ENCODE measurements at places on chromosomes 4 and X.
A peak's percentile ranks its signal among the peaks of the same experiment; 100 is the strongest.

DNA sequence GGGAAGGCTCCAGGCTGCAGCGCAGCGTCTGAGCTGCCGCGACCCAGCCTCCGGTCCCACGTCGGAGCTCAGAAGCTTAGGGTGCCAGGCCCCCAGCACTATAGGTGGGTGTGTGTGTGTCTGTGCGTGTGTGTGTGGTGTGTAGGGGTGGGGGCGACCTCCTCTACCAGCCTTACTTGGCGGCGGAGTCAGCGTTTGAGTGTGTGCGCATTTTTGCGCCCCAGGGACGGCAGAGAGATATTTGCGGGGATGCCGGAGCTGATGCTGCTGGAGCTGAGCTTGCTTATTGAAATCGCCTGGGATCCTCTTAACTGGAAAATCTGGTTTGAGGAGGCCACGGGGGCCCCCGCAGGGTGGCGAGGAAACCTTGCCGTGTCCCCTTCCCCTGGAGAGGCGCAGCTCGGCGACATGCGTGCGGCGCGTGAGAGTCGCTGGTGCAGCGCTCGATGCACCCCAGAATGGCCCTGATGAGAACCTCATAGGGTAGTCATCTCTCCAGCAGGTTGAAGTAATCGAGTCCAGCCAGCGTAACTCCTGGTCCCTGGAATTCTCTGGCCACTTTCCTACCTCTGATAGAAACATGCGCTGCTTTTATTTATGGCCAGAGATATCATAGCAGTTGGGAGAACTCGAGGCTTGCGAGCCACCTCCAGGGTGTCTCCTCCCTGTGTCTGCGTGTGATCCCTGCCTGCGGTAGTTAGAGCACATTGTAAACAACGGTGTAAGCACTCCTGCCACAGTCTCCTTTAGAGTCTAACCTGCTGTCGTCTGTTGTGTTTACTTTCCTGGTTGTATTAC, 2.7 kb downstream of the ADGRL3 start:
- DNase-seq: no peak

GRCh38 chr4:120435179-120435578, 368.5 kb upstream of the MAD2L1 start:
- DNase-seq: no peak

GRCh38 chrX:9671998-9672397, 93.6 kb downstream of the GPR143 start:
- no peak for DNase-seq

DNA sequence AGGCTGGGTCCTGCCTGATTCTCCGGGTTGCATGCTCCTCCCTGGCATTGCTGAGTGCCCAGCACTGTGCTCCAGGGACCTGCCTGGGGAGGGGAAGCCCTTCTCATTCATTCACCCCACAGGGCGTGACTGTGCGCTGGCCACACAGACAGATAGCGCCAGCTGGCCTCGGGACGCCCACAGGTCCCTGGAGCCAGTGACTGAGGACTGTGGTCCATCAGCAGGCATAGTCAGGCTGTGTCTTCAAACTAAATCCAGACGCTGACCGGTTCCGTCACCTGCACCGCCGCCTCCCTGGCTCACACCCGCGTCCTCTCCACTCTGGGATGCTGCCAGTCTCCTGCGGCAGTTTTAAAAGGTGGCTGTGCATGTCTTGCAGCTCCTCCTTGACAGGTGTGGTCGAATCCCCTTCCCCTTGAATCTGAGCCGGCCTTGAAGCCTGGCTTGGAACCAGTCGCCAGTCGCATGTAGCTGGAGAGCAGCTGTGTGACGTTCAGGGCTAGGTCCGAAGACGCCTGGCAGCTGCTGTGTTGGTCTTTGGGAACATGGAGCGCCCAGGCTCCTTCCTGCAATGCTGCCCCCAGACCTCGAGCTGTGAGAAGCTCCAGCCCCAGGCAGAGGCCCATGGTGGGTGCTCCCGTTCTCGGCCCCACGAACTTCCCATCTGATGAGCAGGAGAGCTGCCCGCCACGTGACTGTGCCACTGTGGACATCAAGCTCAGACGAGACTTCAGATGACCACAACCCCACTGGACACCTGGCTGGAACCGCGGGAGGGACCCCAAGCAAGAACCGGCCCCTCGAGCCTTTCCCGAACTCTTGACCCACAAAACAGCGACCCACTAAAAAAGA, 94.1 kb downstream of the ADRA2C start:
- no peak for DNase-seq

DNA sequence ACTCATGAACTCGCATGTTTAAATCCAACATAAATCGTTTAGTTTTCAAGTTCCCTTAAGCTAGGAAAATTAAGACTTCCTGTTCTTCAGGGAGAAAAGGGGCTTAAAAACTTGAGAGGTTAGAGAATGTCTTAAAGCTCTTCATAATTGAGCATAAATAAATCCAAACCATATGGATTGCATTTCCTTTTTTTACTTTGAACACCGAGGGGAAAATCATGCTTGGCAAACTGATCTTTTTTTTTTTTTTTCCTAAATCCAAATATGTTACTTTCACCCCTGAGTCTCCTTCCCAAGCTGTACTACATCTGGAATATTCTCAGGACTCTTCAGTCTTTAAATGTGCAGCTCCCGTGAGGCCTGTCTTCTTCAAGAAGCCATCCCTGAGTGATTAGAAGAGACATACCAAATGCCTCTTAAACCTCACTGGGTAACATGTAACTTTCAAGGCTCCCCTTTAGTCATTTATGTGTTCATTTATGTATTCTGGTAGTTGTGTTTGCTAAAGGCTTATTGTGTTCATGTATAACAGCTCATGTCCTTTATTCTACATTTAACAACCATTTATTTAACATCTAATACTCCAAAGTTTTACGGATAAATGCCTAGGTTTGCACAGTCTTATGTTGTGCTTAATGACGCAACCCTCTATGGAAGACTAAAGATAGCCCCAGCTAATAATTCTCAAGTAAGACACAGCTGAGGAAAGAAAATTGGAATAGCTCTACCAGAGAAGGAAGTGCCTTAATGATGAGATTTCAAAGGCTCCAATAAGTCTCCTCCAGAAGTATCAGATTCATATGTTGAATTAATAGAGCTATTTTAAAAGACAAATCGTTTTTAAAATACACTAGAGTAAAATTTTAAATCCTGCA, 107.0 kb downstream of the AGTR2 start:
- DNase-seq: no peak

- no peak for DNase-seq
Observed at GRCh38 chr4:62402088-62402806, 1202.1 kb downstream of the ADGRL3 start.

DNA sequence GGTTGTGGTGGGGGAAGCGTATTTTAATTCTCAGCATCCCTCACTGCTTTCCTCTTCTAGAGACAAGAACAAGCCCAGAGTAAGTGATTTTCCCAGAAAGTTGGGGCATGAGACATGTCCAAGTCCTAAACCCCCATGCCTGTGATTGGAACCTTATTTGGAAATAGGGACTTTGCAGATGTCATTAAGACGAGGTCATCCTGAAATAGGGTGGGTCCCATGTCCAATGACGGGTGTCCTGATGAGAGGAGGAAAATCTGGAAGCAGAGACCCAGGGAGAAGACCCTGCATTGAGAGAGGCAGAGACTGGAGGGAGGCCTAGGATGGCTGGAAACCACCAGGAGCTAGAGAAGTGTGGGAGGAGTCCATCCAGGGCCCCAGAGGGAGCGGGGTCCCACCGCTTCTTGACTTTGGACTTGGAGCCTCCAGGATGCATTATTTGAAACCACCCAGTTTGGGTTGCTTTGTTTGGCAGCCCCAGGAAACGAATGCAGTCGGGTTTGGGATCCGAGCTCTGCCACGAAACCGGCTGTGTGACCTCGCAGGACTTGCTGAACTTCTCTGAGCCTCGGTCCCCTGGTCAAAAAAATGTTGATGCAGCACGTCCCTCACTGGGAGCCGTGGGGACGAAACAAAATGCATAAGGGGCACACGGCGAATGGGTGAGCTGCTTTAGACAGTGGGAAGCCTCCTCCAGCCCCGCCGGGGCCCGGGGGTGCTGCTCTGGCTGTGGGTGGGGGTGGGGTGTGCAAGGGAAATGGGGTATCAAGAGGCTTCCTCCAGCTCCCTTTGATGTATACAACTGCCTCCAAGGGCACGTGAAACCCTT, 113.9 kb downstream of the CPZ start:
- DNase-seq: peak; percentile 24

GRCh38 chr4:683982-684622, 4.8 kb downstream of the SLC49A3 start:
- no peak for DNase-seq

GRCh38 chrX:352582-353314, 34.0 kb downstream of the PPP2R3B start:
- DNase-seq: no peak

GRCh38 chr4:160810424-160810823, 1353.4 kb downstream of the FSTL5 start:
- no peak for DNase-seq

- no peak for DNase-seq
Observed at GRCh38 chr4:125358453-125358852, 43.7 kb downstream of the FAT4 start.

DNA sequence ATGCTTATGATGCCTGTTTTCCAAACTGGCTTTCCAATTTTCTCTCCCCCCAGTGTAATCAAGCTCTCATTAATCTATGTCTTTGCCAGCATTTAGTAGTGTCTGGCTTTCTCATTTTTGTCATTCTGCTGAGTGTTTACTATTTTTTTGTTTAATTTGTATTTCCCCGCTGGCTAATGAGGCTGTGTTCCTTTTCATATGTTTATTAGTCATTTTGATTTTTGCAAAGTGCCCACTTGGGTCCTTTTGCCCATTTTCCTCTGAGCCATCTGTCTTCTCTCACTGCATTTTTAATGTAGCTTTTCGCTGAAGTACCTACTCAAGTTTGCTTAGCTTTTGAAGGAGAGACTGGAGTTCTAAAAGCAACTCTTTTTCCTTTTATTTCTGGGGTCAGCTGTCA, 14.7 kb downstream of the DCK start:
- no peak for DNase-seq

DNA sequence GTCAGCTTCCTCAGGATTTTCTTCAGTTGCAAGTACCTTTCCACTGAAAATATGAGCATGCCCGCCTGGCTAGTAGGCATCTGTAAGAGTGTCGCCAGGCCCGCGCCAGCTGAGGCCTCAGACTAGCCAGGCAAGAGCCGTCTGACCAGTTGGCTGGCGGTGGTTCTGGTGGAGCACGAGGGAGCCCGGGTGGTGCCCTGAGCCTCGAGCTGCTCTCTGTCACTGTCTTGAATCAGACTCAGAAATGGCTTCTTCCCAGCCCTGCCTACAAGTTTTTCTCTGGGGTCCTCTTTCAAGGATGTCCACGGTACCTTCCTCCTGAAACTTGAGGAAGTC, 11.9 kb downstream of the GRPEL1 start:
- no peak for DNase-seq

DNA sequence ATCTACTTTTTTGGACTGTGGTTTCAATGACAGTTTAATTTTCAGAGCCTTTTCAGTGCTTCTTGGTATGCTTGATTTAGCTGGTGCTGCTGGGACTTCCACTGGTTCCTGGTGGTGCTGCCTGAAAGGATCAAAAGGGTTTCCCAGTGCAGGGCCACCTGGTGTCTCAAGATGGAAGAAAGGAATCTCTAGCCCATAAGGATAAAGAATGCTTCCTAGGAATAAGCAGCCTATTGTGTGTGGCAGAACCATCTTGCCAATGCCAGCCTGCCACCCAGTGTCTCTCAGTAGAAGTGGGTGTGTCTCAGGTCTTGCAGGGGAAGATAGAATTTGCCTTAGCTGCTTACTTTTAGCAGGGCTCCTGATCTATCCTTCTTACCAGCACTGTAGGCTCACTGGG, 15.0 kb upstream of the RAI2 start:
- DNase-seq: no peak

DNA sequence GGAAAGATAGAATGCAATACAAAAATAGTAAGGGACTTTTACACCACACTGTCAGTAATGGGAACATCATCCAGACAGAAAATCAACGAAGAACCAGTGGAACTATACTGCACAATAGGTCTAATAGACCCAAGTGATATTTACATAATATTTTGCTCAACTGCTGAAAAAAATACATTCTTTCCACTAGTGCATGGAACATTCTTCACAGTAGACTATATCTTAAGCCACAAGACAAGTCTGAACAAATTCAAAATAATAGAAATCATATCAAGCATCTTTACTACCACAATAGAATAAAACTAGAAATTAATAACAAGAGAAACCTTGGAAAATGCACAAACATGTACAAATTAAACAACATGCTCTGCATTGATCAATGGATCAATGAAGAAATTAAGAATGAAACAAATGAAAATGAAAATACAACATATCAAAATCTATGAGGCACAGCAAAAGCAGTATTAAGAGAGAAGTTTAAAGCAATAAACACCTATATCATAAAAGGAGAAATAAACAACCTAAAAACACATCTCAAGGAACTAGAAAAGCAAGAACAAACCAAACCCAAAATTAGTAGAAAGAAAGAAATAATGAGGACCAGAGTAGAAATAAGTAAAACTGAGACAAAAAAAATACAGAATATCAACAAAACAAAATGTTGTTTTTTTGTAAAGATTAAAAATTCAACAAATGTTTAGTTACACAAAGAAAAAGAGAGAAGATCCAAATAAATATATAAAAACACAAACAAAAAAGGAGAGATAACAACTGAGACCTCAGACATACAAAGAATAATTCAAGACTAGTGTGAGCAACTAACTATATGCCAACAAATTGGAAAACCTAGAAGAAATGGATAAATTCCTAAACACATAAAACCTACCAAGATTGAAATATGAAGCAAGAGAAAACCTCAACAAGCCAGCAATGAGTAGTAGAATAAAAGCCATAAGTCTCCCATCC, 51.5 kb upstream of the ANTXR2 start:
- DNase-seq: no peak

- no peak for DNase-seq
Observed at GRCh38 chr4:13529128-13529919, 15.0 kb downstream of the NKX3-2 start.

DNA sequence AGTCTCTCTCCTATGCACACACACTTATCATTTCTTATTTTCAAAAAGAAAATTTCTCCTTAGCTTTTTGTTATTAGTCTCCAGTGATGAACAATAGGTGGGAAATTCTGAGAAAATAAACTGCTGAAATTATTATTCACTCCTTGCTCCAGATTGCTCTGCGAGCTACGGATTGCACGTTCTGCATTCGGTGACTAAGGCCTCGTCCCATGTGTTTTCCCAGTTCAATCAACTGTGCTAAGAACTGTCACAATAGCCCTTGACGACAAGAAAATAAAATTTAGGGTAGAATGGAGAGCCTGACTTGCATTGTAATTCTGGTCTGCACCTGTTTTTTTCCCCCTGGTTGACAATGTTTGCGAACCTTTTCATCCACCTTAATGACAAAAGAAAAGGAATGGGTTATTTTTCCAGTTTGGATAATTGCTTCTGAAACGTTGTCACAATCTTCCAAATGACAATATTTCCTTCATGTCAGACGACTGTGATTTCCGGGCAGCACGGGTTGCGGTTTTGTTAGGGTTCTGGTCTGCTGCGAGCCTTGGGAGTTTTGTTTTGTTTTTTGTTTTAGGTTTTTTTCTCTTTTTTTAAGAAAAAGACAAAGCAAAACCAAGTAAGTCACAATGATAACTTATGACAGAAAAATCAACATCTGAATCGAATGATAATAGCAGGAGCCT, 124.5 kb upstream of the NOCT start:
- DNase-seq: no peak

DNA sequence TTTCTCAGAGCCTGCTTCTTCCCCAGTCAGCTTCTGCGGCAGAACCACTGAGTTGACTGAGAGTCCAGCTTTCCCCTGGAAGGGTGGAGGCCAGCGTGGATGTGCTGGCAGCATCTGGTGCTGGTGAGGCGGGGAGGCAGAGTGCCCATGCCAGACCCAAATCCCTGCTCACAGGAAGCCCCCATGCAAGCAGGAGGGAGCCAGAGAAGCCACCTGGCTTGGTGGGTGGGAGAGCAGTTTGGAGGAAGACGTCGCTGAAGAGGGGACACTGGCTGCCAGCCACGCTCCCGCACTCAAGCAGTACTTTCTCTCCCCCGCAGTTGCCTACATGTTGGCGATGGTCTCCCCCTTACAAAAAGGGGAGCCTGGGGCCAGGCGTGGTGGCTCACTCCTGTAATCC, 6.0 kb downstream of the PDZD4 start:
- no peak for DNase-seq
